Naive thymus-derived CD8-positive, alpha-beta T cell (primary cell): ENCODE measurements at places on chromosomes 3 and 15. TPM values are rescaled to one million over a fixed set of nuclear protein-coding genes. Genes with fewer than 3 reads are reported as not detected.

The LINGO1 gene
- polyA plus RNA-seq: not detected

- DNase-seq: no peak
Observed at GRCh38 chr3:159540882-159541495, 447.6 kb upstream of the IL12A start.

The PP2D1 gene
- polyA plus RNA-seq: 0.98 TPM

- DNase-seq: no peak
Observed at GRCh38 chr15:83285979-83286553, 1.6 kb upstream of the BNC1 start.

DNA sequence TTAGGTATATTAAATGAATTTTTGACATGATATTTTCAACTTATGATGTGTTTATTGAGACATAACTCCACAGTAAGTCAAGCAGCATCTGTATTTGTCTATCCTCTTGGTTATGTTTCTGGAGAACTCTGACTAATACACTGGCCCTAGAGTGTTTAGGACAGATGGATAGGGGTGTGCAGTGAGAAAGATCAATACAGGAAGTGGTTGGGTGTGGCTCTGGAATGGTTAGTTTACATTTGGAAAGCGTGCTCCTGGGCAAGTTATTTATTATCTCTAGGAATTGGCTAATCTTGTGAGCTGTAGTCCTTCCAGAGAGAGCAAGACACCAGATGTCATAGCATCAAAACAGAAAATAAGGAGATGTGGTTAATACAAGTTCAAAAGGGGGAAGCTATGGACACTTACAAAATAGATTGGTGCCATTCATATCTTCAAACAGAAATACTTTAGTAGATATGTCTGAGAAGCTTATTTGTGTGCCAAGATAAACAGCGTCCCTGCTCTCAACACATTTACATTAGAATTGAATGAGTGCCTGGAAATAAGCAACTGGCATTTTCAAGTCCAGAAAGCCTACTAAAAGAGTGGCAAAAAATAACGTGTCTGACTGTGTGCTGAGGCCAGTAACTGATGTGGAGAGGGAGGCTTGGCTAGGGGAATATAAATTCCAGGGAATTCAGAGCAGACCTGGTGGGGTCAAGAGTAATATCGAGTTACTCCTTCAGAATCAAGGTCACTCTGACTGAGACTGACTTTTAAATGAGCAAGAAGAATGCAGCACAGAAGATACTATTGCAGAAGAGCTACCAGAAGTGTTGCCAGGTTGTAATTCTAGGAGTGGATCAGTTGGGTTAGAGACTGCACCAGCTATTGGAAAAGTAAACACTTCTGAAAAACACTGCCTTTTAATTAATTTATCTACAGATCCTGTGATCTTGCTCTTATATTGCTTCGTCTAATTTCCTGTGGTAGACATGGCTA lies 33.4 kb upstream of the PLAAT1 start:
- DNase-seq: no peak

The DNAH1 gene
- polyA plus RNA-seq: 1.1 TPM

The CD86 gene
- polyA plus RNA-seq: not detected
